PC-3 (cell line): ENCODE measurements at places on chromosomes 5 and 9. TPM values are rescaled to one million over a fixed set of nuclear protein-coding genes. Genes with fewer than 3 reads are reported as not detected.

The PTCH1 gene
- total RNA-seq, result 0.77 and 2.1 TPM in 2 replicates

DNA sequence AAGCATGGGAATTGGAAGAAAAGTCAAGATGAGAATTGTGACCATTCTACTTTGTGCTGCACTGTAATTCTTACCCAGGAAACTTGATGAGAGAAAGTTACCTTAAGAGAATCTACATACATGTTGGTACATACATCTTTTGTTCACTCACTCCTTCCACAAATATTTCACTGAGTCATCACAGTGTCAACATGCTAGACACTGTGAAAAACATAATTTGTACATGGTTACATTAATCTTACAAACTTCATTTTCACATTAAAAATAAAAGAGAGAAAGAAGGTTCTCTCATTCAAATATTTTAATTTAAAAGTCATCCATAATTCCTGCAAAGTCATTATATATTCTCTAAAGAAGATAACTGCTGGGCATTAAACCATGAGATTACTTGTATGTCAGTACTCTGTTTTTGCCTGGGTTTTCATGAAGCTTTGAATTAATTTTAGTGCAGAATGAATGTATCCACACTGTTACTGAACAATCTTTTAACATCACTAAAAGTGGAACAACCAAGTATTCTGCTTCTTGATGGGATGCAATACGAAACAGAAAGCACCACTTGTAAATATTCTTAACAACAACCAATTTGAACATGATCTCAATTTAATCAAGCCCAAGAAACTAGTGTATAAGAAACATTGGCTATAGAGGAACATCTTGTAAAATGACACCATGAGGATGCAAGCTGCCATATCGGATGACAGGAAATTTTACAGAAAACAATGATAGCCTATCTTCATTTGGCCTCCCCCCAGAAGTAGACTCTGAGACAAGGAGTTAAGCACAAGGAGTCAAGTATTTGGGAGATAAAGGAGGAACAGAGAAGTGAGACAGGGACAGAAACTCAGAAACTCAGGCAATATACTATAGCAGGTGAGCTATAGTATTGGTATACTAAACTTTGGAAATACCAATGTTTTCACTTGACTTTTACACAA, 28.4 kb downstream of the ERP44 start:
- no peak overlapping the region for H3K4me3 ChIP-seq
- DNase-seq, result peak; percentile 33
- H3K4me1 ChIP-seq, result peaks cover 17% of the 10 kb centered on the region
- H3K36me3 ChIP-seq, result no peaks in the 10 kb centered on the region
- H3K27me3 ChIP-seq, result no peaks in the 10 kb centered on the region

The PCDHB5 gene
- 0.12 and 0.69 TPM in 2 replicates for total RNA-seq

DNA sequence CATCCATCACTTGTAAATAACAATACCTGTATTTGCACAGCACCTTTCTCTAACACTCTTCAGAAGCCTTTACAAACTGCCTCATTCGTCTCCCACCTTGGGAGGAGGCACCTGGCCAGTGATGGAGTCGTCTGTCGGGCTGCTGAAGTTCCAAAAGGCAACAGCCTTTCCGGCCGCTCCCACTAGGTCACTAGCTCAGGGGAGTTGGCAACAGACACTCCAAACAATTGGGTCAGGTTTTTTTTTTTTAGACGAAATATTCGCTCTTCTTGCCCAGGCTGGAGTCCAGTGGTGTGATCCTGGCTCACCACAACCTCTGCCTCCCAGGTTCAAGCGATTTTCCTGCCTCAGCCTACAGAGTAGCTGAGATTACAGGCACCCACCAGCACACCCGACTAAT, 4.0 kb downstream of the DAP start:
- no peak overlapping the region; the same call in 1 of the 2 replicates for H3K4me3 ChIP-seq
- H3K27ac ChIP-seq, result no peak overlapping the region
- no peaks in the 10 kb centered on the region for H3K27me3 ChIP-seq
- peaks cover 72% of the 10 kb centered on the region for H3K36me3 ChIP-seq

- H3K36me3 ChIP-seq, result no peaks in the 10 kb centered on the region
- H3K27ac ChIP-seq, result no peak overlapping the region
- H3K4me3 ChIP-seq, result no peak overlapping the region
These were observed 159.9 kb downstream of the GOLPH3 start for GRCh38 chr5:32014096-32014745.

The SLC4A9 gene
- total RNA-seq, result 0.29 TPM in 1 of 2 replicates, not detected in the other

DNA sequence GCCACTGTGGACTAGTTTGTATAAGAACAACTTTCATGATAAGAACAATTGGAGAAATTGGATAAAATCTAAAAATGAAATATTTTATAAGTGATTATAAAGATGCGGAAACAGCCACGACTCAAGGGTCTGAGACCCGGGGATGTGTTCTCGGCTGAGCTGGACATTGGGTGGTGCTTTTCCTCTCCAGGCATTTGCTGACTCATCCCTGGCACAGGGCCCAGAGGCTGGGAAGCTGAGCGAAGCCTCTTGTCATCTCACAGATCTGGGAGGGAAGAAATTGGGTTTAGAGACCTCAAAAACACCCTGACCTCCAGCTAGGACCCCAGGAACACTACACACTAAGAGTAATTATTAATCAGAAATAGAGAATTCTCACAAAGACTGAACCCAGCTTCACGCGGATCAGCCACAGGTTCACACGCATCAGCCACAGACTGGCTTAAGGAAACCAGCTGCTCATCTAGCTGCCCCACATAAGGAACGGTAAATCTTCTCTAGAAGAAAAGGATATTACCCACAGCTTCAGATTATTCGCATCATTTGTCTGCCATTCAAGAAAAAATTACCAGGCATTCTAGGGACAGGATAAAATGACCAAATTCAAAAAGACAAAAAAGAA, 2.8 kb upstream of the OR2V1 start:
- peak overlapping the region; percentile 14; the same call in 1 of the 2 replicates for H3K27ac ChIP-seq
- peak; percentile 97 for DNase-seq
- no peaks in the 10 kb centered on the region for H3K36me3 ChIP-seq
- no peaks in the 10 kb centered on the region for H3K27me3 ChIP-seq
- H3K4me3 ChIP-seq, result no peak overlapping the region; the same call in 1 of the 2 replicates
- H3K4me1 ChIP-seq, result peaks cover 19% of the 10 kb centered on the region

The ORM1 gene
- total RNA-seq, result not detected in 2 replicates

The GLRA1 gene
- total RNA-seq, result not detected in 2 replicates

- no peaks in the 10 kb centered on the region for H3K4me1 ChIP-seq
- H3K27me3 ChIP-seq, result no peaks in the 10 kb centered on the region
- no peak overlapping the region for H3K4me3 ChIP-seq
- no peaks in the 10 kb centered on the region for H3K36me3 ChIP-seq
These were observed 42.4 kb upstream of the SMIM32 start for GRCh38 chr5:136235321-136235720.

The PFN3 gene
- total RNA-seq, result not detected in 2 replicates

GRCh38 chr9:116765011-116765410, 77.9 kb downstream of the TRIM32 start:
- DNase-seq, result no peak
- no peak overlapping the region for H3K27ac ChIP-seq
- H3K36me3 ChIP-seq, result no peaks in the 10 kb centered on the region
- H3K4me1 ChIP-seq, result no peaks in the 10 kb centered on the region
- H3K4me3 ChIP-seq, result no peak overlapping the region

The TLX3 gene
- not detected in 2 replicates for total RNA-seq

The OMD gene
- total RNA-seq, result not detected in 2 replicates

- no peaks in the 10 kb centered on the region for H3K4me1 ChIP-seq
- DNase-seq, result no peak
- H3K27me3 ChIP-seq, result no peaks in the 10 kb centered on the region
- H3K4me3 ChIP-seq, result no peak overlapping the region
These were observed 56.4 kb upstream of the DHFR start for GRCh38 chr5:80711216-80711615.

The ITK gene
- 0.58 and 0.69 TPM in 2 replicates for total RNA-seq

The FAT2 gene
- total RNA-seq, result not detected in 2 replicates

- H3K27me3 ChIP-seq, result no peaks in the 10 kb centered on the region
- no peaks in the 10 kb centered on the region for H3K36me3 ChIP-seq
- no peak overlapping the region for H3K4me3 ChIP-seq
- peak overlapping the region; percentile 67 for H3K27ac ChIP-seq
- peak; percentile 46 for DNase-seq
These were observed 138.8 kb downstream of the SMC2 start for GRCh38 chr9:104232781-104233341.

The SPINK13 gene
- 3.0 TPM in 1 of 2 replicates, not detected in the other for total RNA-seq

GRCh38 chr5:115503420-115503819, 41.2 kb downstream of the FEM1C start:
- no peaks in the 10 kb centered on the region for H3K27me3 ChIP-seq
- no peak for DNase-seq
- no peak overlapping the region for H3K27ac ChIP-seq

GRCh38 chr5:77850536-77851175, 74.5 kb upstream of the TBCA start:
- H3K27me3 ChIP-seq, result no peaks in the 10 kb centered on the region
- H3K4me3 ChIP-seq, result no peak overlapping the region
- H3K4me1 ChIP-seq, result no peaks in the 10 kb centered on the region
- no peak overlapping the region for H3K27ac ChIP-seq
